ENCODE measurements at places on chromosomes 3 and 15.
A peak's percentile ranks its signal among the peaks of the same experiment; 100 is the strongest.

GRCh38 chr3:45684327-45684892, 4.8 kb upstream of the SACM1L start:
- DNase-seq = no peak

- no peak for DNase-seq
Observed at GRCh38 chr3:8538913-8539312, 37.3 kb downstream of the LMCD1 start.

DNA sequence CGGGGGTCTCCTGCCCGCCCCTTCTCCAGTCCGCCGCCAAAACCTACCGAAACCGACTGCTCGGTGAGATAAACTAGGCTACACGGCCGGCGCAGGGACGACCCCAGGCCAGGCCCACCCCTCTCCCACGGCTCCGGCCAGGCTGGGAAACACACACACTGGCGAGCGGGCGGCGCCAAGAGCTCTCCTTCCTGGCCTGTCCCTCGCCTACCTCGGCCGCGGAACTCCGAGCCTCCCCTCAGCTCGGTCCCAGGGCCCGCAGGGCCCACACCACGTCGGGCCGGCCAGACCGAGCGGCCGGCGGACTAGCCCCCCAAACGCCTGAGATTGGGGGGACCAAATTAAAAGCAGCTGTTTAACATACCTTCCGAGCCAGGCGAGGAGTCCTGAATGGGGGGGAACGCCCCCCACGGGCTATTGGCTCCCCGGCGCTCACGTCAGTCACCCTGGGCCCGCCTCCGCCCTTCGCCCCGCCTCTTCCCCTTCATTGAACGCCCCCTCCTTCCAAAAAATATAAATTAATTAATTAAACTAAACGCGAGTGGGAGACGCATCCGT, 4.0 kb upstream of the SIN3A start:
- DNase-seq = peak; percentile 95

- no peak for DNase-seq
Observed at GRCh38 chr3:126052196-126053058, 31.5 kb downstream of the SLC41A3 start.
